ENCODE measurements at places on chromosomes 13 and 19.

DNA sequence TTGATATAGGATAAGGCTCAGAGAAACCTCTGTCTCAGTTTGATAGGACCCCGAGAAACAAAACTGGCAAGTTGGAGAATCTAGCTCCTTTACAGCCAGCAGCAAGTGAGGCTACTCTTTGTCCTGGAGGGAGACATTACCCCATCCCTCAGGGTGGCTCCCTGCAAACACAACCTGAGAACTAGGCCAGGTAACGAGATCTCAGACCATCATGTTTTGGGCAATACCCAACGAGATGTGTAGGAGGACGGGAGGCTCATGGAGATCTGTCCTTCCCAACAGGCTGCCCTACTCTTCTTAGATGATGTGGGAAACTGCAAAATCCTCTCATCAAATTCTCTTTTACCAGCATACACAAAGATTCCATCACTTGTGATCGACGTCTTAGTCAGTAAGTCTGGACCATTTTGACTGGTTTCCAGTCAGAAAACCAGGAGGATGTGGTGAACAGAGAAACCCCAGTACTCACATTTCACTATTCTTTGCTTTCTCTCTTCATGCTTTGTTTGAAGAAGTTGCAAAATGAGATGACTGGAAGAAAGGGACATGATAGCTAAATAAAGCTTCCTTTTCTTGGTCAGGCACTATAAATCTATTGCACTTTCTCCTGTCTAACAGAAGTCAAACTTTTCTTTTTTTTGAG lies 6.0 kb upstream of the CTU1 start:
- no peaks in the 10 kb centered on the region for H3K4me1 ChIP-seq
- H3K36me3 ChIP-seq: no peaks in the 10 kb centered on the region
- H3K4me3 ChIP-seq: no peak overlapping the region
- no peak overlapping the region for H3K27ac ChIP-seq
- peaks cover 67% of the 10 kb centered on the region for H3K27me3 ChIP-seq

DNA sequence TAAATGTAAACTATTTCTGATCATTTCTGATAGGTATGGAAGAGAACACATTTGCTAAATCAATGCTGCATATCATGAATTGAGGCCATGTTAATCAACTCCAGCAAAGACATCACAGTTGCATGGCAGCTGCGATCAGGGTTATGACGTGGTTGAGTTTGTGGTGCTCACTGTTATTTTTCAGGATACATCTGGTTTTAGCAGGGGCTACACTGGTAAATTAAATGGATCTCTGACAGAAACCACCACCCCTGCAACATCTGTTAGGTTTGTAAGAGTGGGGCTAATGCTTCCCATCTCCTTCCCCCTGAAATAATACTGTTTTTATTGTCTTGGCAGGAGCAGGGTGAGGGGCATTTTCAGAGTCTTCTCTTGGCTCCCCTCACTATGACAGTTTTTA lies 444.4 kb upstream of the ZNF507 start:
- no peak overlapping the region for H3K4me3 ChIP-seq
- H3K4me1 ChIP-seq: no peaks in the 10 kb centered on the region
- no peaks in the 10 kb centered on the region for H3K27me3 ChIP-seq
- DNase-seq: no peak
- no peaks in the 10 kb centered on the region for H3K36me3 ChIP-seq

DNA sequence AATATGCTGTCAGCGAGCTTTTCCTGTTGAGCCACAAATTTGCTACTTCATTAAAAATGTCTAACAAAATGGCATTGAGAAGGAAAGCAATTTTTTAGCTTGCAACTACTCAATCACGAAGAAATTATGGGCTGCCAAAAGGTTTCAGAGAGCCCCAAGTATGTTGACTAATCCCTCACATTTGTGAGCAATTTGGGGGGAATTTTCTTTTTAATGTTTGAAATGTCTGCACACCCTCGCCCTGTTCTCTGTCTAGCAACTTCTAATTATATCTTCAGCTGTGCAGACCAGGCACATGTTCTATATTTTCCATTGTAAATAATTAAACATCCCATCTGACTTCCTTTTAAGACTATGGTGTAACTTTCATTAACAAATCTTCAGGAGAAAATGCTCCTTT lies 192.9 kb downstream of the DCT start:
- H3K27ac ChIP-seq: no peak overlapping the region
- H3K4me3 ChIP-seq: no peak overlapping the region
- H3K36me3 ChIP-seq: no peaks in the 10 kb centered on the region
- no peaks in the 10 kb centered on the region for H3K27me3 ChIP-seq

DNA sequence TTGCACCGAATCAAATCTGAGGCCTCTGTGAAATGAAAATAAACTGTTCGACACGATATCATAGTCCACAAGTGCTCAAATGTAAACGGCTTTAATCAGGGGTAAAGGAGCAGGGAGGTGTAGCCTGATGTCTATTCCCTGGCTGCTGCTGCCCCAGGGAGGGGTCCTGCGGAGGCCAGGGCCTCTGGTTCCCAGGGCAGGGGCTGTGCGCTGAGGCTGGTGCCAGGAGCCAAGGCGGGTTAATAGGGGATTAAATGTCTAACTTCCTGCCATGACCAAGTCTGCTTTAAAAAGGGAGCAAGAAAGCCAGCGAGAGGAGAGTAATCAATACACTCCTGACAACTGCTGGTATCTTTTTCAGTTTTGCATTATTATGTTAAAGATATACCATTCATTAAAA lies 59.4 kb downstream of the ZNF536 start:
- H3K36me3 ChIP-seq: no peaks in the 10 kb centered on the region
- DNase-seq: no peak
- no peaks in the 10 kb centered on the region for H3K27me3 ChIP-seq
- no peak overlapping the region for H3K4me3 ChIP-seq
- no peaks in the 10 kb centered on the region for H3K4me1 ChIP-seq
- H3K27ac ChIP-seq: no peak overlapping the region

GRCh38 chr19:56727677-56728076 lies 56.1 kb upstream of the ZNF835 start:
- H3K4me1 ChIP-seq: no peaks in the 10 kb centered on the region
- DNase-seq: no peak
- no peaks in the 10 kb centered on the region for H3K36me3 ChIP-seq
- H3K27me3 ChIP-seq: no peaks in the 10 kb centered on the region

- H3K4me3 ChIP-seq: no peak overlapping the region
- no peaks in the 10 kb centered on the region for H3K36me3 ChIP-seq
- no peak for DNase-seq
- peaks cover 62% of the 10 kb centered on the region for H3K27me3 ChIP-seq
- no peaks in the 10 kb centered on the region for H3K4me1 ChIP-seq
These were observed 14.2 kb downstream of the SIGLEC5 start for GRCh38 chr19:51615991-51616390.

- peaks cover 76% of the 10 kb centered on the region for H3K4me1 ChIP-seq
- peak overlapping the region; percentile 93 for H3K4me3 ChIP-seq
- DNase-seq: peak; percentile 93
- H3K27me3 ChIP-seq: no peaks in the 10 kb centered on the region
- peaks cover 12% of the 10 kb centered on the region for H3K36me3 ChIP-seq
These were observed 750 bp upstream of the GPR108 start for GRCh38 chr19:6737873-6738786.

GRCh38 chr13:84873951-84874350 lies 925.3 kb downstream of the SLITRK6 start:
- H3K4me1 ChIP-seq: no peaks in the 10 kb centered on the region
- H3K27me3 ChIP-seq: no peaks in the 10 kb centered on the region
- no peak overlapping the region for H3K27ac ChIP-seq
- DNase-seq: no peak
- no peak overlapping the region for H3K4me3 ChIP-seq

DNA sequence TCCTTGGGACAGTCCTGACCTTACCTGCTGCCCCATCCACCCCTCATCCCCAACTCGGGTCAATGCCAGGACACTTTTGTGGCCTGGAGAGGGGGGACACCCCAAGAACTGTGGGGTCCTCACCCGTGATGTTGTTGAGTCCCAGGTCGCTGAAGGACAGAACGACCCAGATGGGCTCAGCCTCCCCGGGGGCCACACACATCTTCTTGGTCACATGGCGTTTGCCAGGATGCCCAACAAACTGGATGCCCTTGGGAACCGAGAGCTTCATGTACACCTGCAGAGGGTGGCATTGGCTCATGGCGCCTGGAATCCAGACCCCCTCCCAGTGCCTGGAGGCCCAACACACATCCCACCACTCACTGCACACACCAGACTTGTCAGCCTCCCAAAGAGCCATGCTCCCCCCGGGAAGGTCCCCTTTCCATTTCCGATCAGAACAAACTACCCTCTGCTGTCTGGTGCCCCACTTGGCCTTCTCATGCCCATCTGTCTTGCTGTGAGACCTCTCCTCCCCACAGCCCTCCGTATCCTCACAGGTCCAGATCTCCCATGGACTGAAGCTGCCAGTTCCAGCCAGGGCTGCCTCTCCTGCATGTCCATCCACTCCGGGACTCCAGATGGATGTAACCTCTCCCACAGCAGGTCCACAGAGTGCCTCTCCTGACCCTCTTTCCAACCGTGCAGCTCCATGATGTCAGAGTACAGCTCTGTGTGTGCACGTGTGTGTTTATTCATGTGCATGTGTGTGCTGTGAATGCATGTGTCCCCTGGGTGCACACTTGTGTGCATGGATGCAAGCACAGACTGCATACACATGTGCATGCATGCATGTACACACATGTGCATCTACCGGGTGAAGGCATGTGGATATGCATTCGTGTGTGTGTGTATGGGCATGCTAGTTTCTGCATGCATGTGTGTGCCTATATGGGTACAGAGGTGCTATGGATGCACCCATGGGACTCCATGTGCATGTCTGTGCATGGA lies 58.4 kb downstream of the F2RL3 start:
- H3K27ac ChIP-seq: no peak overlapping the region
- no peak for DNase-seq
- H3K4me1 ChIP-seq: peaks cover 16% of the 10 kb centered on the region
- H3K27me3 ChIP-seq: no peaks in the 10 kb centered on the region
- no peak overlapping the region for H3K4me3 ChIP-seq

DNA sequence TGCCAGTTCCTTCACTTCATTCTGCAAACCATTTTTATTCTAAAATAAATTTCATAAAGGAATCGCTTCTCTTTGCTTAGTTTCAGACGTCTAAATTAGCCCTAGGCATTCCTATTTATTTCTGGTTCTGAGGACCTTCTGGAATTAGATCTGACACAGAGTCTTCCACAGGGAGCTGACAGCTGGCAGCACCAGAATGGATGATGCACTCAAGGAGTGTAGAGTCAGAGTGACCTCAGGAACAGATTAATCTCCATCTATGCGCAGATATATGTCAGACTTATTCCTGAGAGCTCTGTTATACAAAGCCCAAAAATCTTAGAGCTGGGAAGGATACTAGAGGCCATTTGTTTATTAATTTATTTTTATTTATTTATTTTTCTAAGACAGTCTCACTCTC lies 450.8 kb downstream of the HS6ST3 start:
- H3K27me3 ChIP-seq: no peaks in the 10 kb centered on the region
- H3K4me1 ChIP-seq: no peaks in the 10 kb centered on the region
- H3K27ac ChIP-seq: no peak overlapping the region
- H3K36me3 ChIP-seq: no peaks in the 10 kb centered on the region
- no peak overlapping the region for H3K4me3 ChIP-seq
- no peak for DNase-seq

- H3K4me1 ChIP-seq: no peaks in the 10 kb centered on the region
- no peaks in the 10 kb centered on the region for H3K36me3 ChIP-seq
- H3K27me3 ChIP-seq: peaks cover 55% of the 10 kb centered on the region
- H3K4me3 ChIP-seq: no peak overlapping the region
- no peak overlapping the region for H3K27ac ChIP-seq
These were observed 22.5 kb downstream of the PABPC3 start for GRCh38 chr13:25118378-25118905.

- H3K36me3 ChIP-seq: no peaks in the 10 kb centered on the region
- no peak for DNase-seq
- H3K4me1 ChIP-seq: peaks cover 12% of the 10 kb centered on the region
- peaks cover 25% of the 10 kb centered on the region for H3K27me3 ChIP-seq
- no peak overlapping the region for H3K4me3 ChIP-seq
These were observed 27.2 kb upstream of the FEM1A start for GRCh38 chr19:4764393-4764660.

DNA sequence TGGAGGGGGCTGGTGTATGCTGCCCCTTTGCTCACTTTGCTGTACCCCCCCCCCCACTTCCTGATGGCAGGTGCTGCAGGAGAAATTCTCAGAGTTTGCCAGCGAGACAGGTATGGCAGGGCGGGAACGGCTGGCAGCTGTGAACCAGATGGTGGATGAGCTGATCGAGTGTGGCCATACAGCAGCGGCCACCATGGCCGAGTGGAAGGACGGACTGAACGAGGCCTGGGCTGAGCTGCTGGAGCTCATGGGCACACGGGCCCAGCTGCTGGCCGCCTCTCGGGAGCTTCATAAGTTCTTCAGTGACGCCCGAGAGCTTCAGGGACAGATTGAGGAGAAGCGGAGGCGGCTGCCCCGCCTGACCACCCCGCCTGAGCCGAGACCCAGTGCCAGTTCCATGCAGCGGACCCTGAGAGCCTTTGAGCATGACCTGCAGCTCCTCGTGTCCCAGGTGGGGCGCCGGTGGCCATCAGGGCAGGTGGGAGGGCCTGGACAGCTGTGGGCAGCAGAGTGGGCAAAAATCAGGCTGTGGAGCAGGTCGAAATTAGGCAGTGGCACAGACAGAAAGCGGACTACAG lies 19.6 kb upstream of the SHKBP1 start:
- no peaks in the 10 kb centered on the region for H3K36me3 ChIP-seq
- peaks cover 65% of the 10 kb centered on the region for H3K27me3 ChIP-seq
- no peak for DNase-seq
- no peak overlapping the region for H3K4me3 ChIP-seq

DNA sequence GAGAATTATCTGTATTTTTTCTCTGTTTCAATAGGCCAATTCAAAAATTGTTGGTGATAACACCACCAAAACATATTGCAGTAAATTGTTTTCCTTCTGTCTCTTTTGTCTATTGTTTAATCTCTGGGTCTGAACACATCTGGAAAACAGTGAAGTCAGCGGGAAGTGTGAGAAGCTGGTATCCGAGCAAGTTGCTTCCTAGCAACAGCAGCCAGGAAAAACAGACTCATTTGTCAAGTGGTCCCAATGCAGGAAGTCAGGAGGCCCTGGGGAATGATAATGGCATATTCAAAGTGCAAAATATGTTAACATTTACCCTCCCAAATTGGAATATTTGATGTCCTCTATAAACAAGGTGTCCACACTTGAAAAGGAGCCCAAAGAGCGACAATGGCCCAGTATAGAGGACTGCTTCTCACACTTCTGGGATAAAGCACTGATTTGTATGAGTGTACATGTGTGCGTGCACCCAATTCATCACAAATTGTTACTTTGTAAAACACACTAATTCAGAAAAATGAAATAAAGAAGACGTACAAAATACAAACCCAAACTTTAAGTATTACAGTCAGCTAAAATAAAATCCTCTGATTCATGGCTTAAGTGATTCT lies 515.0 kb downstream of the TBC1D4 start:
- no peak overlapping the region for H3K4me3 ChIP-seq
- H3K4me1 ChIP-seq: peaks cover 13% of the 10 kb centered on the region
- H3K36me3 ChIP-seq: no peaks in the 10 kb centered on the region
- H3K27me3 ChIP-seq: no peaks in the 10 kb centered on the region
- H3K27ac ChIP-seq: no peak overlapping the region

DNA sequence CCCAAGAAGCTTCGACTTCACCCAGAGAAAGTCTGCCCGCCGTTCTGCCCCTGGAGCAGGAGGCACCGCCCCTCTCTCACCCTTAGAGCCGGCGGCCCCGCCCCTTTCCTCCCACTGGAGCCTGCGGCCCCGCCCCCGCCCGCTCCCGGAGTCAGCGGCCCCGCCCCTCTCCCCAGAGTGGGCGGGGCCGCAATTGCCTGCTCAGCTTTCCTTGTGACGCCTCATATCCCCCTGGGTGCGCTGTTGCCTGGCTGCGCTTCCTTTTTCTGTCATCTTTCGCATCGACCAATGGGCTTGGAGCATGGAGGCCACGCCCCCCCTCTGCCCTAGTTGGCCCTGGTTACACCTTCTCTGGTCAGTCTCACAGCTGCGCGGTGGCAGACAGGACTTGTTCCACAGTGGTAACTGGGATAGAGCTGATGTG lies 38.2 kb upstream of the ZNF492 start:
- H3K4me3 ChIP-seq: no peak overlapping the region
- no peaks in the 10 kb centered on the region for H3K4me1 ChIP-seq
- no peak overlapping the region for H3K27ac ChIP-seq
- peak; percentile 57 for DNase-seq
- H3K36me3 ChIP-seq: no peaks in the 10 kb centered on the region
